ENCODE measurements at places on chromosomes 12 and 14.

GRCh38 chr12:59396519-59396918 lies 199.3 kb upstream of the SLC16A7 start:
- no peak for DNase-seq

DNA sequence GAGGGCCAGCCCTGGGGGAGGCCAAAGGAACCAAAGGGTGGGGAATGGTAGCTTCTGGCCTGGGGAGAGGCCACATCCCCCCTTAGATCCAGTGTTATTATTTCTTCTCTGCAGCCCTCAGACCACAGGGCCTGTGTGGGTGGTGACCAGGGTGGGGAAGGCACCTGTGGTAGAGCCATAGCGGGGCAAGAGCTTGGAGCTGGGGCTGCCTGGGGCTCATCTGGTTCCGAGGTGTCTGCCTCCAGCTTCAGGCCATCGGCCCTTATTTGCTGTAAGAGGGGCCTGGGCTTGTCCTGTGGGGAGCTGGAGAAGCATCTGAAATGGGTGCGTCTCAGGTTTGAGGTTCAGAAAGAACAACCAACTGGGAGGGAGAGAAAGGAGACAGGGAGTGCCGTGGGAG lies 2.1 kb upstream of the B3GNT4 start:
- DNase-seq: no peak

GRCh38 chr12:70190262-70191010 lies 52.8 kb upstream of the CNOT2 start:
- DNase-seq: no peak

DNA sequence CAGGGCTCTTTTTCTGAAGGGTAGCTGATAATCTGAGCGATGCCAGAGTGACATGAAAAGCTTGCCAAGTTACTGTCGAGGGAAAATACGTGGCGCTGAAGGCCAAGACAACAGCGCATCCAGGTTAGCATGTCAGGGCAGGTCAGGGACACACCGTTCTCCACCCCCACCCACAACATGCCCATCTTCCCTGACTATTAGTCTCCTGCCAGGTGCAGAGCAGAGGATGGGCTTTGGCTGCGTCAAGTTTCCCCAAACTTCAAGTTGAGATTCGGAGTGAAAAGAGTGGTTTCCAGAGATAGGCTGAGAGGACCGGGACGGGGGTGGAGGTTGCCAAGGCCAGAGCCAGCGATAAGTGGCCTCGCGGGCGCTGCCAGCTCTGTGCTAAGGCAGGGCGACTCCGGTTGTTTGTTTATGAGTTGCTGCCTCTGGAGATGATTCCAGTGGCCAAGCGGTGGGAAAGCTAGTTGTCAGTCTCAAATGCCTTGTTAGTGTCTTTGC lies 1.7 kb downstream of the TRHDE start:
- DNase-seq: no peak

- no peak for DNase-seq
Observed at GRCh38 chr12:102993537-102993936, 36.1 kb downstream of the ASCL1 start.

DNA sequence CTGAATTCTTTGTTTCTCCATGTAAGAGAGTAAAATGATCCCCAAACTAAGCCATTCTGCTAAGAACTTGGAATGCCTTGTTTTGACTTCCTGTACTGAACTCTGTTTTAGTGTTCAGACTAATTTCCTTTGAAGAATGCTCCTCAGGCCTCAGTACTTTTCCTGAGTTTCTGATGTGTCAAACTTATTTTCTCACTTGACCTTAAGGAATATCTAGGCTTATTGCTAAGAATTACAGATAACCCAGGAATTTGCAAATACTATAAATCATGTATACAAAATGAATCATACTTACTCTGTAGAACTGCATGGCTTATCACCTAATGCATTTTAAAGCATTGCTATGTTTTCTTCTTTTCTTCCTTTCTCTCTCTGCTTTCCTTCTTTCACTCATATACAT lies 93.1 kb upstream of the PKP2 start:
- DNase-seq: no peak

DNA sequence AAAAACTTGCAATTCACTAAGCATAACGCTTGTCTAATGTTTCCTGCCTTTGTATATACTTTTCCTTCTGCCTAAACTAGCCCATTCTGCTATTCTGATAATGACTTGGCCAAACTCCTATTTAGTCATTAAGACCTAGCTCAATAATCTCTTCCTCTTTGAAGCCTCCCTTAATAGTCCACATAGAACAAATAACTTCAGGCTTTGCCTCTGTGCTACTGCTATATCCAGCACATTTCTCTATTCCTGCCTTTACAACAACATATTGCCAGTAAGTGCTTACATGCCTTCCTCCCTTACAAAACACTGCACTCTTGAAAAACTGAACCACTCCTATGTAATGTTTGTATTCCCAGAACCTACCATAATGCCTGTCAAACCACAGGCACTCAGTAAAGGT lies 13.8 kb downstream of the PRICKLE1 start:
- no peak for DNase-seq

DNA sequence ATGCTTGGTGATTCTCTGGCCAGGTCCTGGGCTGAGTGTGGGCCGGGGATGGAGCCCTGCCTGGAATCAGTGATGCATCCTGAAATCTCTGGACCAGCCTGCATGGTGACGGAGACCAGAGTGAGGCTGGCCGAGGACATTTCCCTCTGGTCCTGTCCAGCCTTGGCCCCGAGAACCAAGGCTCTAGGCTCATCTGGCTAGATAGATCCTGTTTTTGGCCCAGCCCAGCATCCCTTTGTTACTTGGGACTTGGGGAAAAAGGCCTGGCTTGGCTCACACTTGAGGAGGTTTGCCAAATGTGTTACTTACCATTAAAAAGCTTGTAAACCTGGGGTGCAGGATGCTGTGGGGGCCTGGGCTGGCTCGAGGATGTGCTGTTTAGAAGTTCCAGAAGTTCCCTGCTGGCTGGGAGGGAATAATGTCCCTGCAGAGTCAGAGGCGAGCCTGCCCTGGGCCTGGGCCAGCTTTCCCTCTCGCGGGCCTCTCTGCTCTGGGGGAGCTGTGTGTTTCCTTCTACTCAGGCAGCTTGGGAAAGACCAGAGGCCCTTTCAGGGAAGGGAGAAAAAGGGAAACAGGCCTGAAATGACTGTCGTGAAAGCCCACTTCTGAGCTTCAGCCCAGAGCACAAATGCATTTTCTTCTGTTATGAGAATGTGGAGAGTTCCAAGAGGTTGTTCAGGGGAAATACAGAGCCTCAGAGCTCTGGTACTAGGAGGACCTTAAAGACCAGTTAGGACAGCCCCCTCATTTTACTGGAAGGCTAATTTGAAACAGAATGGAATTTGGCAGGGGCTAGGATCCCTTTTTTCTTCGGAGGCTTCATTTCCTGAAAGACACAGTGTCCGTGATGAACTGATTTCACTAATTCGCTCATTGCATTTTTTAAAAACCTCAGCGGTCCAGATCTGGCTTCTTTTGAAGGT lies 47.2 kb upstream of the CTDSP2 start:
- DNase-seq: peak; percentile 78

DNA sequence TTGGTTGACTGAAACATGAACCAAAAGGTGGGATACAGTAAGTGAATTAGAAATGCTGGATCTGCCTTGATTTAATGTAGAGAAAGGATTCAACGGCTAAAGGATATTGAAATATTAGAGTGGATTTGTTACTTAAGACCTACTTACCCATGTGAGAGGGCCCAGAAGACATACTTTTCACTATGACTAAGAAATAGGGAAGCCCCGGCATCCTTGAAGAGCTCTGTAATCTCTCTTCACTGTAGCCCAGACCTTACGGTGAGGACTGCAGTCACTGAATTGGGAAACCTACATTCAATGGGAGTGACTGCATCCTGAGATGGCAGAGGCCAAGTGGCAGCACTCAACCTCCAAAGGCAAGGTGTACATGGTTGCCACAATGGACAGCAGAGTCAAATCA lies 52.5 kb downstream of the KANSL2 start:
- DNase-seq: no peak

DNA sequence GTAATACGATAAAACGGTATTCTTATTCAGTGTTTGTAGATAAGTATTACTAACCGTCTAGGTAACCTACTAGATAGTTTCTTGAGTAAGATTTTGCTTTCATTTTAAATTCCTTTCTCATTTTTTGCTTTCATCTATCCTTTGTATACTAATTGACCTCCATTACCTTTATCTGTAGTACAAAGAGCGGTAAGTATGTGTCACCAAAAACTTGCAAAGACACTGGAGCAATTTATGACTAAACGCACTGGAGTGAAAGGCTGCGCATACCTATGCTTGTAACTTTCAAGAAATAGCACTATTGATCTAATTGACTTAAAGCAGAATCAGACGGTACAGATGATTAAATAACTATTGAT lies 1.7 kb downstream of the ARHGAP5 start:
- DNase-seq: no peak

GRCh38 chr14:84162633-84163032 lies 1367.3 kb upstream of the FLRT2 start:
- DNase-seq: no peak

DNA sequence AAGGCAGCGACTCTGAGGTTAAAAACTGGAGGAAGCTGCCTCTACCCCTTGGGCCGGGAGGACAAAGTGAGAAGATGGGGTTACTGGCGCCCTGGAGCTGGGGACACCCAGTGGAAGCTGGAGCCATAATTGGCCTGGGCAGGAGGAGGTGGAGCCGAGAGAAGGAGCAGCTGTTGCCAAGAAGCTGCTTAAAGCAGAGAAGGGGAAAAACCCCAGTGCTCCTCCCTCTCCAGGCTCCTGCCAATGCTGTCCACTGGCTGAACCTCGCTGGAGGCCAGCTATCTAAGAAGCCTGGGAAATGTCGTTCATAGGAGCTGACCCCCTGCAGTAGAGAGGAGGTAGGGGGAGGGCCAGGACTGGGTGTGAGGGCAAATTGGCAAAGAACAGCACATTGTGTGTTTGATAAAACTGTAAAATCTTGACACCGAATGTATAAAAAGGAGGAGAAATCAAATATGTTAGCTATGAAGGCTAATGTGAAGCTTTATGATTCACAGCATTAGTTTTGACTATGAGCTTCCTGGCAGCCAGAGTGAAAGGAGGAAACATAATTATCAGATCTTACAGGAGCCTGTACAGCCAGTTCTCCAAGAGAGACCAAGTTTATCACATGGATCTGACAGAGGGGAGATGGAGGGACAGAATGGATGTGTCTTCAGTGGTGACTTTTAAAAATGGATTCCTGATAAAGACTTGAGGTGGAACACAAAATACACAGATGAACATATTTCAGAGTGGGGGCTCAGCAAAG lies 9.5 kb downstream of the HHIPL1 start:
- DNase-seq: peak; percentile 34

GRCh38 chr12:71752891-71753290 lies 1.8 kb upstream of the RAB21 start:
- no peak for DNase-seq

DNA sequence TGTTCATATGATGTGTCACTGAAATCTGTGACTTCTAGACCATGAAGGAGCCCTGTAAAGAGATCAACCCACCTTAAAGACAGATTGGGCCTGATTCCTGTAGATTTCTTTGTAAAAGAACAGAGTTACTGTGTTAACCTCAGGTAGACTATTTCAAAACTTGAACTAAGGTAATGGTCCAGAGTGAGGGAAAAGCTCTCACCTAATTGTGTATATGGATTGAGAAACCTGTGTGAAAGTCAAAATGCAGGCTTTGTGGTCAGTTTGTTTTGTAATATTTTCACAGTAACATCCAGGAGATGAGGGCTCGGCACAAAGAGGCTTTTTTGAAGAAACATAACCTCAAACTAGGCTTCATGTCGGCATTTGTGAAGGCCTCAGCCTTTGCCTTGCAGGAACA lies 16.4 kb downstream of the DLST start:
- no peak for DNase-seq

GRCh38 chr14:55446833-55447232 lies 6.4 kb upstream of the TBPL2 start:
- no peak for DNase-seq

DNA sequence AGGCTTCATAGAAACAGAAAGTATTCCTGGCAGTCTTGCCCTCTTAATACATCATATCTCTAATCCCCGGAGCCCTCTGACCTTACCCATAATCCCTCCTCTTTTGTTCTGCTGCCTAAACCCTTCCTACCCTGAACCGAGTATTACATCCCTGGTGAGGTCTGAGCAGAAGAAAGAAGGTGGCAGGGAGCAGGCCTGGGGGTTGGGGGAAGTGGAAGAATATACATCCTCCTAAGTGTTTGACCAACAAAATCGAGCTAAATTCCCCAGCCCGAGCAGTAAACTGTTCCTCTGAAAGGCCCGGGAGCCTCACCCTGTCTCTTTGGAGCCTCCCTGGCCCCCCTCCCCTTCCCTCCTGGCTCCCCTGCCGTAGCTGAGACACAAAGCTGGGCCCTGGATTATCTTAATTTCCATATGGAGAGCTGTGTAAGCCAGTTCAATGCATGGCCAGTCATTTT lies 192.6 kb upstream of the LHX5 start:
- no peak for DNase-seq

DNA sequence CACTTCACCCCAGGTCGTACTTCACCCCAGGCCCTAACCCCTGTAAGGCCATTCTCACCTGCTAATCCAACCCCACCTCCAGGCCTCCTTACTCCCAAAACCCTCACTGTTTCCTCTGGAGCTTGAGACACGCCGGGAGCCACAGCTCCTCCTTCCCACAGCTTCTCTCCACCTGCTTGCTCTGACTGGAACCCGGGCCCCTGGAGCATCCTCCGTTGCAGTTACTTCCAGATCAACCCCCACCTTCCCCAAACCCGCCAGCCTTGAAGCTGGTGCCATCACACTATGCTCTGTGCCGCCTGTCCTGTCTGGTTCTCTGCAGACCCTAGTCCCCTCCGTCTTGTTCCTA lies 34.6 kb upstream of the PPP2R5C start:
- no peak for DNase-seq

DNA sequence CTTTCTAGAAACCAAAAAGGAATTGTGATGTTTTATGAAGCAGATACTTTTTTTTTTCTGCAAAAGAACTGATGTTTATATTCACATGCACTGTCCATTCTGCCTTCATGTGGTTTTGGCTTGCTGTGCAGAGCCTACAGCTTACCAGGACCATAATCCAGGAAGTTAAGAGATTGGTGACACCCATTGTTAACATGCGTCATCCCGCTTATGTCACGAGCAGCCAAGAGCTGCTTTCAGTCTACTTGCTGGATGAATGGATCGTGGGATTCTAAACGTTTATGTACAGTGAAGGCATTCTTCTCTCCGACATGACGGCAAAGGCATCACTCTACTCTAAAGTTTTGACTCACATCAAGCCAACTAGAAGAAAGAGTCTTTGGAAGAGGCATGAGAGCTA lies 76.6 kb downstream of the PAX9 start:
- no peak for DNase-seq

DNA sequence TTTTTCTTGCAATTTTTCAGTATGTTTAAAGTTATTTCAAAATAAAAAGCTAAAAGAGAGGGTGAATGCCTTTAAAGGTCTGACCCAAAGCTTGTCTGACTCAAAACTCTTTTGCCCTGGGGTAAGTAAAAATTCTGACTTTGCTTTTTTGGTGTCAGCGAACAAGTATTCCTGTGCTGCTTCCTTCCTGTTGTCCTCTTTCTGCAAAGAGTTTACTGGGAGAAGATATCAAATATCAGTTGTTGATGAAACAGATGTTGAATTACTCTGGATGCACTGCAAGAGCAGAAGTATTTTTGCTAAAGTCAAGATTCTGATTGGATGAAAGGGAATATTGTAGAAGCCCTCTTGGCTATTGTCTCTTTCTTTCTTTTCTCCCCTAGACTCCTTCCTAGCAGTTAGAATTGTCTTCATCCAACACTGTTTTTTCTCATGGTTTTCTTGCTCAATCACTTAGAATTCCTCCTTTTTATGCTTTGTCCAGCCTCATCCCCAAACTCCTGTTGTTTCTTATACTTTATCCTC lies 62.0 kb downstream of the DACT1 start:
- DNase-seq: no peak

GRCh38 chr14:32984241-32984930 lies 45.7 kb downstream of the NPAS3 start:
- no peak for DNase-seq

All from AG04449 (cell line).